Pericardium fibroblast (primary cell): ENCODE measurements at places on chromosomes 11 and 22. TPM values are rescaled to one million over a fixed set of nuclear protein-coding genes. Genes with fewer than 3 reads are reported as not detected.

FGF19 gene
- not detected in 2 replicates for total RNA-seq

MS4A10 gene
- not detected in 2 replicates for total RNA-seq

BTBD18 gene
- not detected in 2 replicates for total RNA-seq

DEPDC7 gene
- total RNA-seq = 0.93 and 4.7 TPM in 2 replicates

CALCB gene
- total RNA-seq = 0.09 TPM in 1 of 2 replicates, not detected in the other

TSPAN18 gene
- total RNA-seq = 0.58 and 1.9 TPM in 2 replicates

ART1 gene
- not detected in 2 replicates for total RNA-seq
